Activated naive CD4-positive, alpha-beta T cell treated with anti-CD3 and anti-CD28 coated beads, Interleukin-2, amount 10 ng/mL, durations not matched to agents 5 hours and 36 hours (primary cell): ENCODE measurements at places on chromosomes 4 and X. TPM values are rescaled to one million over a fixed set of nuclear protein-coding genes. Genes with fewer than 3 reads are reported as not detected.

The SPANXB1 gene
- total RNA-seq = not detected

The POLN gene
- 2.7 TPM for total RNA-seq

The TMEM35A gene
- not detected for total RNA-seq

The KCND1 gene
- total RNA-seq = 4.2 TPM

The BCORL1 gene
- total RNA-seq = 7.6 TPM

The GLRA3 gene
- not detected for total RNA-seq

The PHOX2B gene
- not detected for total RNA-seq

The BEND4 gene
- total RNA-seq = 0.05 TPM

The ZFYVE28 gene
- total RNA-seq = 10.2 TPM

The TLR2 gene
- total RNA-seq = 6.8 TPM

The SPANXC gene
- not detected for total RNA-seq

The BEX5 gene
- 5.8 TPM for total RNA-seq

The AFP gene
- not detected for total RNA-seq

The SSX2 gene
- total RNA-seq = not detected

The HSFX1 gene
- 0.58 TPM for total RNA-seq

The NEIL3 gene
- total RNA-seq = 27.5 TPM

The GAR1 gene
- total RNA-seq = 23.2 TPM

The EGF gene
- not detected for total RNA-seq

The AKAP14 gene
- total RNA-seq = not detected

The SERTM2 gene
- total RNA-seq = not detected

The IL1RAPL1 gene
- not detected for total RNA-seq

The LETM1 gene
- 47.7 TPM for total RNA-seq

The SLC4A4 gene
- total RNA-seq = 2.9 TPM

The ALB gene
- total RNA-seq = not detected

The NRK gene
- total RNA-seq = not detected

The TEX13B gene
- not detected for total RNA-seq
